ENCODE measurements at places on chromosomes 12 and 14. TPM values are rescaled to one million over a fixed set of nuclear protein-coding genes. Genes with fewer than 3 reads are reported as not detected.
A peak's percentile ranks its signal among the peaks of the same experiment; 100 is the strongest.

LRR1 gene
- total RNA-seq = 63.1 TPM

GRCh38 chr12:94277426-94278000 is 129.1 kb downstream of the PLXNC1 start:
- no peak for DNase-seq
- H3K27me3 ChIP-seq = no peaks in the 10 kb centered on the region
- no peak overlapping the region for H3K27ac ChIP-seq
- no peak overlapping the region for H3K4me3 ChIP-seq
- peaks cover 52% of the 10 kb centered on the region for H3K36me3 ChIP-seq

DNA sequence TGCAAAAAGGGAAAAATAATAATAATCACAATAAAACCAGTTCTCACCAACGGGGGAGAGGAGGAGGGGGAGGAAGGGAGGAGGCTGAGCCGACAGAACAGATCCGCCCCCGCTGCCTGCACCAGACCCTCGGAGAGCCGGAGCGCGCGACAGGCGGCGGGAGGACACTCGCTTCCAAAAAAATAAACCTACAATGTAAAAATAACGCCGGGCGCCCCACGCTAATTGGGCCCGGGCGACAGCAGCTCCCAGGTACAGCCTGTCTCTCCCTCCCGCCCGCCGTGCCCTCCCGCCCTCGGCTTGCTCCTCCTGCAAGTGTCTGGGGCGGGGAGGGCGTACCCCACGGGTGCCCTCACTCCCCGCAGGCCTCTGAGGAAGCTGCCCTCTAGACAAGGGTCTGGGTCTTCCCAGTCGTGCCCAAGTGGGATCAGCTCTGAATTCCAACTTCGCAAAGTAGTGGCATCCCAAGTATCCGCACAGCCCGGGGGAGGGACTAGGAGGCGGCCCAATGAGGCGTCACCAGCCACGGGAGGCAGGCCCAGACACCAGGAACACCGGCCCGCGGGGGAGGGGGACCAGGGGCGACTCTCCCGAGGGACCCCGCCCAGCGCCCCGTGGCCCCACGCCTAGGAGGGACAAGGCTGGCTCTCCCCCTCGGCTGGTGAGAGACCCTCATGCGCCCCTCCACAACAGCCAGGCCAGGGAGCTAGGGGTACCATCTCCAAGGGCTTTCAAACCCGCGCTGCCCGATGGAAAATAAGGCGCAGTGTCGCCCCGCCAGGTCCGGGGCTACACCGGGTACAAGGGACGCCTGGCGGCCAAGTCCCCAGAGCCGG is 1.0 kb downstream of the NCOR2 start:
- peaks cover 29% of the 10 kb centered on the region for H3K4me1 ChIP-seq
- peaks cover 5% of the 10 kb centered on the region for H3K27me3 ChIP-seq
- peak overlapping the region; percentile 94 for H3K4me3 ChIP-seq
- peak overlapping the region; percentile 86 for H3K27ac ChIP-seq

GRCh38 chr12:916240-916639 is 33.3 kb downstream of the RAD52 start:
- DNase-seq = peak; percentile 44
- peak overlapping the region; percentile 42 for H3K4me3 ChIP-seq
- peaks cover 68% of the 10 kb centered on the region for H3K36me3 ChIP-seq
- no peaks in the 10 kb centered on the region for H3K27me3 ChIP-seq
- H3K4me1 ChIP-seq = peaks cover 31% of the 10 kb centered on the region

DNA sequence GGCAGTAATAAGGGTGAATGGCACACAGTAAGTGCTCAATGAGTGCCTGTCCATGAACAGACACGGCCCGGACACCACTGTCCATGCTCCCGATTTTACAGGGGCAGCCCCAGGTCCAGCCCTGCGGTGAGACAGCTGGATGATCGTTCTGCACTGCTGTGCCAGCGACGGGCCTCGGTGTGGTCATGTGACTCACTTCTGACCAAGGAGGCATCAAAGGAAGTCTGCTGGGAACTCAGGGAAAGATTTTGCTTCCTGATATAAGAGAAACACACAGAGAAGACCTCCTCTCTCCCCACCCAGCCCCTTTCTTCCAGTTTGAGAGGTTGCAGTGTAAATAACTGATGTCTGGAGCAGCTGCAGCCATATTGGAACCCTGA is 126.6 kb downstream of the SCARB1 start:
- no peak for DNase-seq
- H3K27me3 ChIP-seq = peaks cover 14% of the 10 kb centered on the region
- no peak overlapping the region for H3K27ac ChIP-seq
- H3K36me3 ChIP-seq = no peaks in the 10 kb centered on the region
- H3K4me3 ChIP-seq = no peak overlapping the region

CEP83 gene
- total RNA-seq = 23.4 TPM

MGAT4C gene
- not detected for total RNA-seq

ZNF219 gene
- total RNA-seq = 2.8 TPM

ARPC3 gene
- total RNA-seq = 458 TPM

- peaks cover 12% of the 10 kb centered on the region for H3K27me3 ChIP-seq
- H3K4me3 ChIP-seq = no peak overlapping the region
- no peak overlapping the region for H3K27ac ChIP-seq
- no peak for DNase-seq
Measured at GRCh38 chr14:72010474-72010873, 78.2 kb downstream of the RGS6 start.

GRCh38 chr12:117352206-117352605 is 9.2 kb downstream of the NOS1 start:
- H3K27me3 ChIP-seq = no peaks in the 10 kb centered on the region
- H3K4me3 ChIP-seq = no peak overlapping the region
- no peaks in the 10 kb centered on the region for H3K4me1 ChIP-seq
- no peak for DNase-seq
- H3K36me3 ChIP-seq = no peaks in the 10 kb centered on the region

MUCL1 gene
- total RNA-seq = not detected

GRCh38 chr12:115598871-115599811 is 678.4 kb downstream of the MED13L start:
- no peaks in the 10 kb centered on the region for H3K4me1 ChIP-seq
- DNase-seq = no peak
- peaks cover 9% of the 10 kb centered on the region for H3K27me3 ChIP-seq
- H3K4me3 ChIP-seq = no peak overlapping the region

DNA sequence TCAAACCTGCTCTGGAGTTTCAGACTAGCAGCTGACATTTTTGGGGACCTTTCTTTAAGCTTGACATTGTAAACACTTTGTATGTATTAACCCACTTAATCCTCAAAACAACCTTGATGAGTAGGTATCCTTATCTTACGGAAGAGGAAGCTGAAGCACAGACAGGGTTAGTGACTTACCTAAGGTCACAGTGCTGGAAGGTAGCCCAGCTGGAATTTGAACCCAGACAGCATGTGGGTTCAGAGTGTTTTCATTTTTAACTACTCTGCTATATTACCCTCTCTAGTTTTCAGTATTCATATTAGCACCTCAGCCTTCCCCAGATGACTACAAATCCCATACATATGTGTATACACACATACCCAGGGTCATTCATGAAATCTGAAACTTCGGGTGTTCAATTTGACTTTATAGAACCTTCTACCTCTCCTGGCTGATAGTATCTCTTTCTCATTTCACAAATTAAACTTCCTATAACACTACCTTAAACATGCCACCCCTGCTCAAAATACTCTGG is 13.9 kb downstream of the LPCAT3 start:
- H3K36me3 ChIP-seq = peaks cover 18% of the 10 kb centered on the region
- peaks cover 9% of the 10 kb centered on the region for H3K4me1 ChIP-seq
- H3K27me3 ChIP-seq = no peaks in the 10 kb centered on the region

All from activated CD8-positive, alpha-beta T cell treated with anti-CD3 and anti-CD28 coated beads, Interleukin-2, amount 10 ng/mL, durations not matched to agents 7 days and 5 days (primary cell).